ENCODE measurements at places on chromosomes 5 and 9.

DNA sequence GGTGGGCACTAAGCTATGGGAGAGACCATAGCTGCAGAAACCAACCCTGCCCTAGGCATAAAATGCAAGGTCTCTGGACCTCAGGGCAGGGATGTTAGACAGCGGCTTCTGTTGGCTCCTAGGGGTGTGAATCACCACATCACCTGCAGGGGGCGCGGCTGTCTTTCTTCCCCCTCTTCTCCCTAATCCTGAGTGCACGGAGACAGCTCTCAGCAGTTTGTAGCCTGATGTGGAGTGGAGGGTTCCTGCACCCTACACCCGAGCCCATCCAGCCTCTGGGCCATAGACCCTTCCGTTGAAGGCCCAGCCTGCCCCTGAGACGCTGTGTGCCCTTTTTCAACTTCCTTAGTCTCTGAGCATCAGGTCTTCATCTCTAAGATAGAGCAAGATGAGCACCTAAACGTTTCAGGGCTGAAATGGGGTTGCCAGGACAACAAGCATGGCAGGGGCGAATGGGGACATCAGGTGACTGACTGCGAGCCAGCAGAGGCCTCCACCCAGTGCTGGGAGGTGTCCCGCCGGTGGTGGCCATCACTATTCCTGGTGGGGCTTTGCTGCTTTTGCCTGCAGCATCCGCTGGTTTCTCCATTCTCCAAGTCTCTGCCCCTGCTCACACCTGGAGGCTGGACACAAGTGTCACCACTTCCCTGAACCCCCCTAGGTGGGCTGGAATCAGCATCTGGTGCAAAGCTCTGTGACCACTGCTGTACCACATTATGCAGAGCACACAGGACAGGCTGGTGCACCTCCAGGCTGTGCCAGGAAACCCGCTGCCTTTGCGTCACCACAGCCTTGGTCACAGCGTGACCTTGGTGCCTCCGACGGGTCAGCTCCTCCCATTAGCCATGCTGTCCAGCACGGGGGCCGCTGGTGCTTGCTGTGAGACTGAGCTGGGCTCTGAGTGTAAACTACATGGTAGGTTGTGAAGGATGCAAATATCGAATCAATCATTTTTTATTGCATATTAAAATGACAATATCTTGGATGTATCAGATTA lies 2.5 kb upstream of the SEC16A start:
- peak; percentile 29 for DNase-seq

DNA sequence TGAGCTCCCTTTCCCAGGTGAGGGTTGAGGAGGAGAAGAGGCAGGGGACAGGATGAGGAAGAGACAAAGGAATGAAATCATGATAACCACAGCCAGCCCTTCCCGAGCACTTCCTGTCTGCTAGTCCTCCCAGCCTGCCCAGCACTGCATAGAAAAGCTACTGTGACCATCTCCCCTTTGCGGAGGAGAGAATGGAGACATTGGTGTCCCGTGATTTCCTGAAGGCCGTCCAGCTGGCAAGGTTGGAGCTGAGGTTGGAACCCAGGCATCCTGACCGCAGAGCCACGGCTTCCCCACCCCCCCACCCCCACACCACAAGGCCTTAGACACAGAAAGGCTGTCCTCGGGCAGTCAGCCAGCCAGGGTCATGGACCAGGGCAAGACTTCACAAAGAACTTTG lies 131.1 kb upstream of the ICE1 start:
- no peak for DNase-seq

DNA sequence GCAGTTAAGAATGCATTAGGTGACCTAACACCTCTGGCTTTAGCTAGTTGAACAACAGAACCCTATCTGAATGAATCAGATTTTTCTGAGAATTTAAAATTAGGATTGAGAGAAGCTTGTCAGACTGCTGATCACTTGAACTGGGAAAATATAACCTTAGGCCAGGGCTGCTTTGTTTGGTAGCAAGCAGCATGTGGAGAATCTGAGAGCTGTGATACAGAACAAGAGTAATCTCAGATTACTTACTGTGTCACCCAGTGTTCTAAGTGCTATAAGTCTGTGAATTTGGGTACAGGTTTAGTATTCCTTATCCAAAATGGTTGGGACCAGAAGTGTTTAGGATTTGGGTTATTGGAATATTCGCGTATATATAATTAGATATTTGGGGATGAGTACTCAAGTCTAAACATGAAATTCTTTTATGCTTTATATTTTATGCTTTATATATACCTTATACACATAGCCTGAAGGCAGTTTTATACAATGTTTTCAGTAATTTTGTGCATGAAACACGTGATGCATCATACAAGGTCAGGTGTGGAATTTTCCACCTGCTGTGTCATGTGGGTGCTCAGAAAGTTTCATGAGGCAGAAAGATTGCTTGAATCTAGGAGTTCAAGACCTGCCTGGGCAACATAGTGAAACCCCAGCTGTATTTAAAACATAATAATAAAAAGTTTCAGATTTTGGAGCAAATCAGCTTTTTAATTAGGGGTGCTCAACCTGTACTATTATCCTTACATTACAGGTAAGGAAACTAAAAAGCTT lies 8.3 kb upstream of the CHD1 start:
- DNase-seq, result no peak

DNA sequence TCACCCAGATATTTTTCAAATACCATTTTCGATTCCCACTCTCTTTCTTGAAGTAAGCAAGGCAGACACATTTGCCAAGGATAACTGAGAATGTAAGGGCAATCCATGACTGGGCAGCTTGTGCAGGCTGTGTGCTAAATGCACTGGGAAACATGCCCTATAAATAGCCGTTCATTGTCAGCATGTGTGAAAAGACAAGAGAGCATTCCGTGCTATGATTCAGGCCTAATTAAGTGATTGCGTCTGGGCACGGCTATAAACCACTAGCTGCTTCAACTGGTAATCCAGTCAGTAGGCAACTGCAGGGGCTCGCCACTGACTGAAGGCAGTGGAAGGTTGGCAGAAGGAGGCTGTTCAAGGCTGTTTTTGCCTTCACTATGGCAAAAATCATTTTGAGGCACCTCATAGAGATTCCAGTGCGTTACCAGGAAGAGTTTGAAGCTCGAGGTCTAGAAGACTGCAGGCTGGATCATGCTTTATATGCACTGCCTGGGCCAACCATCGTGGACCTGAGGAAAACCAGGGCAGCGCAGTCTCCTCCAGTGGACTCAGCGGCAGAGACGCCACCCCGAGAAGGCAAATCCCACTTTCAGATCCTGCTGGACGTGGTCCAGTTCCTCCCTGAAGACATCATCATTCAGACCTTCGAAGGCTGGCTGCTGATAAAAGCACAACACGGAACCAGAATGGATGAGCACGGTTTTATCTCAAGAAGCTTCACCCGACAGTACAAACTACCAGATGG lies at the start of gene HSPB3:
HSPB3 (plus strand) TSS at position 287 of the 745 bp plus-strand sequence; CDS start at position 378, 91 bp downstream.
- DNase-seq, result no peak

DNA sequence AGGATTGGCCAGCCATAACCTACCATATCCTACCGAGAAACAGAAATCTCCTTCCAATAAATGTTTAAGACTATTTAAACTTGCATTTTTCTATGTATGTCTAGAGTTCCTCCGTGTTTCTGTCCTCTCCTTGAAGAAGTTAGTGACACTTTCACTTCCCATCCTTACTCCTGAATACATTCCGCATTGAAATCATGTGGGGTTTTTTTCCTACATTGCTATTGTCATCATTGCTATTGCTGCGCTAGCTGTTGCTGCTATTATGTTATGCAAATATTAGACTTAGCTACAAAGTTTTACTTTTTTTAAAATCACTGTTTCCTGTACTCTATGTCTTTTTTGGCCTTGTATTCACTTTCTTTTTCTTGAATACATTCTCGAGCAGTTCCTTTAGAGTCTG lies 83.3 kb upstream of the NEK6 start:
- no peak for DNase-seq

DNA sequence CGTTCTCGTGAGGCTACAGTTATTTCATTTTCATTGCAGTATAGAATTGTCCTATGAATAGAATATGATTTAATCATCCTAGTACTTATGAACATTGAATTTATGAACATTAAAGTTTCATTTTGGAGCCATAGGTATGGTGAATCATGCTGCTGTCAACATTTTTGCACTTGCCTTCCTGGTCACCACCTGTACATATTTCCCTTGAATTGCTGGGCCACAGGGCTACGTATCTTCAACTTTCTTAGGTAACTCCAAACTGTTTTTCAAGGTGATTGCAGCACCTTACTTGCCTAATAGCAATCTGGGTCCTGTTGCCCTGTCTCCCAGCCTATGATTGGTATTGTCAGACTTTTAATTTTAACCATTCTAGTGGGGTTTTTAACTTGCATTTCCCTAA lies 6.5 kb upstream of the RNF145 start:
- DNase-seq, result no peak

DNA sequence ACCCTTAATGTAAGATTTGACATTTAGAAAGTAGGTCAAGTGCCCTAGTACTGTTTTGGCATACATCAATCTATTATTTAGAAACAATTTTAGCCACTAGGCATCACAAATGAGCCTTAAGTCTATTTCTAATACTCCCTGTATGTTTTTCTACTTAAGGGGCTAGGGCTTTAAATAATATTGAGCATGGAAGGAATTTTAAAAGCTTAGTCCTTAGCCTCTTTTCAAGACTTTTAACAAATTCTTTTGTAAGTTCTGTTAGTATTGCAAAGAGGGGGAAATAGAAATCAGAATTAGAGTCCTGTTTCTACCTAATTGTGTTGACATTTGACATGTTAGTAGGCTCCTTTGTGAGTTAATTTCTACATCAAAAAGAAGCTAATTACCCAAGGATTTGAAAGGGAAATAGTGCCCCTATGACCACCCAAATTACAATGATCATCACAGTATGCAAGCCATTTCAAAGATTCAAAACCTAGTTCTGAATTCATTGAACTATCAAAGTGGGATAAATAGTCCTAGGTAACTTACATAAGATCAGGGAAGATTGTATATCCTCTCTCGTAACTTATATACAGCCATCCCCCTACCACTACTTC lies 647.8 kb upstream of the ACO1 start:
- DNase-seq, result no peak

DNA sequence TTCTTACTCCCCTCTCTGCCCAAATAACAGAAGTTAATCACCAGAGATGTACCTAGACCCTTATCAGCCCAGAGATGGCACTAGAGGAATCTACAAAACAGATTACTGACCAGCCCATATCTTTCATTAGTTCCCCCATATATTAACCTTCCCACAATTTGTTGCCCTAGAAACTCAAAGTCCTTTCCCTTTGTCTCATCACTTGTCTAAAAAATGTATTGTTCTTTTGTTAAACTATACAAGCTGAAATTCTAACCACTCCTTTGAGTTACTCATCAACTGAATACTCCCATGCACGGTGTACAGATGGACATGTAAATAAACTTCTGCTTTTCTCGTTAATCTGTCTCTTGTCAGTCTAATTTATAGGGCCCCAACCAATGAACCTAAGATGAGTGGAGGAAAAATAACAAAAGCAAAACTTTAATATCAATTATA lies 130.9 kb downstream of the CCDC192 start:
- no peak for DNase-seq

DNA sequence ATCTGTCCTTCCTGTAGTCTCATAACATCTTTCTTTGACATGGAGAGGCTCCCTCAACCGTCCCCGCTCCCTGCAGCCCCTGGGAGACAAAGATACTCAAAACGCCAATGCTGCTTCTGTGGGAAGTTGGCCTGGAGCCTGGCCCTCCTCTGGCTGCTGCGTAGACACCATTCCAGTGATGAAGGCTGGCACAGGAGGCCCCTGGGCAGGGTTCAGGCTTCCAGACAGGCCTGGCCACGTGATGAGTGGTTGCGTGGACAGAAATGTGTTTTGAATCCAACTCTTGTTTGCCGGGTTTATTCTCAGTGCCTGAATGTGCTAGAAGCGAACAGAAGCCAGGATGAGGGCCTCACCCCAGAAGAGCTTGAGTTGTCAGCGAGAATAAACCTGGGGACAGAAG lies 43.2 kb upstream of the NKX2-5 start:
- peak; percentile 19 for DNase-seq

DNA sequence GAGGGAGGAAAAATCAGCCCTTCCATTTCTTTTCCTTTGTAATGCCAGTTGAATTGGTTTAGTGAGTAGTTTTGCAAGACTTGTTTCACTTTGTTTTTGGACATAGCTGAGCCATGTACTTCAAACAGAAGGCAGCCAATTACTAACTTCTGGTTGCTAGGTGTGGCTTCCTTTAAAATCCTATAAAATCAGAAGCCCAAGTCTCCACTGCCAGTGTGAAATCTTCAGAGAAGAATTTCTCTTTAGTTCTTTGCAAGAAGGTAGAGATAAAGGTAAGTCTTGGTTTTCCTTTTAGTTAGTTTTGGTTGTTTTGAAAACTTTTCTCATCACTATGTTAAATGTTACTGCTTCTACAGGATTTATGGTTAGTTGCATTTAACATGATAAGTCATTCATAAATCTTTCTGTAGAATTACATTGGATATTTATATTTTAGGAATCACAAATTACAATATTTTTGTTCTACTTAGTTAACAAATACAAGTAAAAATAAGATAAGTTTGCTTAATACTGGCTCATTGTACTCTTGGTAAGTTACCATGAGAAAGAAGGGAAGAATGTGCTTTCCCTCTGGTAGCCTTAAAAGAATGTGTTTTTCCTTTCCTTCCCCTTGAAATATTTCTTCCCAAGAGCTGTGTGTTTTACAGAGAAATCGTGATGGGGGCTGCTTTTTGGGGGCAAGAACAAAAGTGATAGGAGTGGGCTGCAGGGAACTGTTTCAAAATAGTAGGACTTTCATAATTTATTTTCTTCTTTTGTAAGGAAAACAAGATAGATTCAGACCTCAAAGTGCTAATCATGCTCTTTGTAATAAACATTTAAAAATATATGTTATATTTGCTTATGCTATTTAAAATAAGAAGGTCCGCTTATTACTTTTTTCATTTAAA lies at the start of gene ANXA1:
ANXA1 (plus strand) TSS at position 213 of the 890 bp plus-strand sequence. CDS start 6,671 bp downstream, outside the sequence.
- no peak for DNase-seq

DNA sequence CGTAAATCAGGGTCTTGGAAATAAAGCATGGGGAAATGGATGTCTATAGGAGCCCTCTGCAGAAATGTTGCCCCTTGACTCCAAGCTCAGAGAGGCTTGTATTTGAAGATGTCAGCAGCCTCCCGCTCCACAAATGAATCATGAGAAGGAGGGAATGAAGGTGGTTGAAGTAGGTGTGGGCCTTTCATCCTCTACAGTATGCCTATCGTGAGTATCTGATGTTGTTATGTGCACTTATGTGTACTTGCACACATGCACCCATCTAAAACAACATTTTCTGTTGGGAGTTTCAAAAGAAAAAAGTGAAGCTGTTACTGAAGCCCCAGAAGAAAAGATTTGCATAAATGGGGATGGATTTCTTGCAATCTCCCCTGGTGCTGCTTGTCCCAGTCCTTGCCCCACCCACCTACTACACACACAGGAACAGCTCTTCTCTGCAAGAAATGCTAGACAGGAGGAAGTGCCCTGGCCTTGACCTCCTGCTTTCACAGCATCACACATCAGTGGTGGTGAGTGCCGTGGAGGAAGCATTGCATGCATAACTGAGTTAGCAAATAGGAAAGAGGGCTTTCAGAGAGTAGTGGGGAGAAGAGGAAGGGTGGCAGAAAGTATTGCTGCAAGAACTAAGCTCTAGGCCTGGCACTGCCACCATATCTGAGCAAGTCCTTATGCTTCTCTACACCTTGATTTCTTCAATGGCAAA lies 156.1 kb downstream of the SNX18 start:
- DNase-seq, result peak; percentile 8

- DNase-seq, result no peak
Measured at GRCh38 chr5:95818181-95819147, 4.1 kb downstream of the GLRX start.

GRCh38 chr5:179668391-179668790 lies 12.4 kb downstream of the CBY3 start:
- DNase-seq, result peak; percentile 7
